GM23248 (cell line): ENCODE measurements at places on chromosomes 1 and 21.

DNA sequence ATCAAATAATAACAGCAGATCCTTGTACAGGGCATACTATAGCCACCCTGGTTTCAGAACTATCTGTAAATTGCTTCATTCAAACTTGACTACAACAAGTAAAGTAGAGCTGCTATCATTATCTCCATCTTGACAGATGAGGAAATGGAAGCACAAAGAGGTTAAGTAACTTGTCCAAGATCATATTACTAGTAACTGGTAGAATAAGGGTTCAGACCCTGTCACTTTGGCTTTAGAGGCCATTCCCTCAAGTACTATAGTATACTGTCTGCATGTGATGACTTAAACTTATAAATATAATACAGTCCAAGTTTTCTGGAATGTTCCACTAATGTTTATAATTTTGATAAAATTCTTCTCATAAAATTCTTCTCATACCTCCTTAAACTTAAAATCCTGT lies 24.8 kb downstream of the PGM1 start:
- DNase-seq, result peak; percentile 19

DNA sequence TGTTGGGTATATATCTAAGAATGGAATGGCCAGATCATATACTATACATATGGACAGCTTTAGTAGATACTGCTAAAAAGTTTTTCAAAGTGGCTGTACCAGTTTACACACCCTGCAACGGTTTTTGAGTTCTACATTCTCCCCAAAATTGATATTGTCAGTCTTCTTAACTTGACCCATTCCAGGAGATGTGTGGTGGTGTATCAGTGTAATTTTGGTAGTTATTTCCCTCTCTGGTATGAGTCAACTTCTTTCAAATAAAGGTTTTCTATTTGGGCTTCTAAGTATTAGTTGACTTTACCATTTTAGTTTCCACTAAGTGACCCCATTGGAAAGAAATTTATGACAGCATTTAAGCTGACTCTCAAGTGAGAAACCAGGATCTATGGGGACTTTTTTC lies 29.2 kb downstream of the INKA2 start:
- no peak for DNase-seq

- DNase-seq, result no peak
Measured at GRCh38 chr1:205571747-205572146, 60.1 kb downstream of the ELK4 start.

DNA sequence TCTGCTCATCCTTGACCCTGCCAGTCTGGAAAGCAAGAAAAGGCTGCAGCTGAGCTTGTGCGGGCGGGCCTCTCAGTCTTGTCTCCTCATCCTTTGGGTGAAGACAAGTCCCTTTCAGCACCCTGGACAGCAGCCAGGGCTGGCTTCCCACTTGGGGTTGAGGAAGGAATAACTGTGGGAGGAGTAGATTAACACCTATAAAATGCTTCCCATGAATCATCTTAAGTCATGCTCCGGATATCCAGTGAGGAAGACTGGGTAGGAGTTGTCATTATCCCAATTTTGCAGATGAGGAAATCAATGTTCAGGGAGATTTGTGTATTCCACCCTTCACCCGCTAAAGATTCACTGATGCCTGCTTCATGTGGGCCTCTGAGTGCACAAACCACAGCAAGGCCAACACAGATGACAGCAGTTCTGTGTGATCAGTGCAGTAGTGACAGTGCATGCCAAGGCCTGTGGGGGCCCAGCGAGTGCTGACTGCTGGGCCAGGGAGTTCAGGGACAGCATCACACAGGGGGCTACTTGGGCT lies 20.1 kb upstream of the COL16A1 start:
- DNase-seq, result peak; percentile 88

- no peak for DNase-seq
Measured at GRCh38 chr1:66285618-66286270, 248.2 kb upstream of the SGIP1 start.

- no peak for DNase-seq
Measured at GRCh38 chr1:71618766-71619530, 538.1 kb upstream of the ZRANB2 start.

GRCh38 chr1:47693115-47693514 lies 255.3 kb downstream of the FOXD2 start:
- no peak for DNase-seq

GRCh38 chr1:220135755-220136154 lies 41.8 kb downstream of the IARS2 start:
- no peak for DNase-seq

GRCh38 chr1:192805832-192806323 lies 3.0 kb upstream of the RGS2 start:
- peak; percentile 93 for DNase-seq

- peak; percentile 71 for DNase-seq
Measured at GRCh38 chr1:56099766-56100265, 479.5 kb downstream of the PLPP3 start.

GRCh38 chr1:119141020-119141424 lies 569 bp upstream of the WARS2 start:
- DNase-seq, result peak; percentile 42
